ENCODE measurements at places on chromosomes 7 and 10.

GRCh38 chr7:6182993-6183392 lies 89.4 kb downstream of the CYTH3 start:
- DNase-seq = no peak

- no peak for DNase-seq
Measured at GRCh38 chr10:101290431-101290830, 61.2 kb upstream of the LBX1 start.

DNA sequence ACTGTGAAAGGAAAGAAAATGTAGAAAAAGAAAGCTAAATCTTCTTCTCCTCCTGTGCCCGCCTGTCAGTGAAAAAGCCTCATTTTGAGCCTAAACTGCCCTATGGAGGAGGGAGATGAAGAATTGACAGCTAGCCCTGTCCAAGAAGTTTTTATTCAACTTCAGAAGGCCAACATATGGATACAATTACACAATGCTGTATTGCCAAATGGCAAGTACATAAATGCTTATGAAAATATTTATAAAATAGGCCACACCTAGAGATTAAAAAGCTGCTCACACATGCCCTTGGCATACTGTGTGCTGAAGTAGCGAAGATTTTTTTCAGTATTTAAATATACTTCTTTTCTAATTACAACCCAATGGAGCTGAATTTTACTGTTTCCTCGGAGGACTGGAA lies 65.1 kb upstream of the NEBL start:
- no peak for DNase-seq

- no peak for DNase-seq
Measured at GRCh38 chr7:44284216-44284615, 41.2 kb downstream of the CAMK2B start.

GRCh38 chr7:157235357-157236333 lies 96.9 kb downstream of the UBE3C start:
- DNase-seq = no peak

DNA sequence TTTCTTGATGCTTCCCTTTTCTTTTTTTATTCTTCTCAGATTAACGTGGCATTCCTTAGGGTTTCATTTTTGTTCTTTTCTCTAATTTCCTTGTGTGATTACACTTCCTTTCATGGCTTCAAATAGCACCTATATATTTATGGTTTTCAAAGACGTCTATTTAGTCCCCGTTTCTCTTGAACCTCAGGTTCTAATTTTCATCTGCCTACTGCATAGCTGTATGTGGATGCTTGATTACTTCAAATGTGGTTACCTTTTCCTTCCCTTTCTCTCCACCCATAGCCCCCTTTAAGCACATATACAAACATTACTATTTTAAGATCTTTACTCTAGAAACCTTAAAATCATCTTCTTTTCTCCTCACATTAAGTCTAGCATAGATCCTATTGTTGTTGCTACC lies 2.4 kb downstream of the TPST1 start:
- no peak for DNase-seq

DNA sequence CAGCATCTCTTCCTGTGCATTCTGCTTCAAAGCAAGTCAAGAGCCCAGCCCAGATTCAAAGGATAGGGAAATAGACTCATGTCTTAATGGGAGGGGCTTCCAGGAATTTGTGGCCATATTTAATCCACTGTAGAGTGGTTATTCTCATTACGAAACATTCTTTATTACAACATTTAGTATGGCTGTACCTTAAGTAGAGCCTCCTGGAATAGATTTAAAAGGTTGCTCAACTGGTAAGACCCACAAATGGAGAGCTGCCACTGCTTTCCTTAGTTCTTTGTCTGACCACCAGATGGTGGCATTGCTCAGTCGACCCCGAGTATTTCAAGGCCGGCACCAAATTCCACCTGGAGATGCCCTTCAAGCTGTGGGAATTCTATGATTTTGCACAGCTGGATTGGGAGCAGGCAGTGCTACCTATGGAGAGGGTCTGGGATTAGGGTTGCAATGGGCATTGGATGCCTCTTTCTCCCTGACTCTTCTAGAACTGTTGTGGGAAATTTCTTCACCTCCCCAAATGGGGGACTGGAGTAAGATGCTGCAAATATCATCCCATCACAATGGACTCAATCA lies 102.2 kb downstream of the RBM20 start:
- DNase-seq = peak; percentile 55

- DNase-seq = no peak
Measured at GRCh38 chr7:25586513-25586912, 358.2 kb upstream of the NPVF start.

DNA sequence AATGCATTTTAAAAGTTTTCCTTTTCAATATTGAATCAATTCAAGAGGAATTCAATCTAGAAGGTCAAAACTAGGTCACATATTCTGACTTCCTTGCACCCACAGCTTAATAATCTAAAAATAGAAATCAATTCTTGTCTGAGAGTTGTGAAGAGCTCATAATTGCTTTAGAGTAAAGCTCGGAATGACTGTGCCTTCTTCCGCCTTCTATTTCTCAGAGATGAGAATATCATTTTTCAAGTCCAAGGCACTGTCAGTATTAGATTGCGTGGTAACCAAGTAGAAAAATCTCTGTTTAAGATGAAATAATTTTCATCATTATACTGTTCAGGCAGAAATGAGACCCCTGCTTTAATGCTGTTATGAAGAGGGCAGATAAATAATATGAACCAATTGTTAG lies 272.2 kb upstream of the NFE2L3 start:
- no peak for DNase-seq

DNA sequence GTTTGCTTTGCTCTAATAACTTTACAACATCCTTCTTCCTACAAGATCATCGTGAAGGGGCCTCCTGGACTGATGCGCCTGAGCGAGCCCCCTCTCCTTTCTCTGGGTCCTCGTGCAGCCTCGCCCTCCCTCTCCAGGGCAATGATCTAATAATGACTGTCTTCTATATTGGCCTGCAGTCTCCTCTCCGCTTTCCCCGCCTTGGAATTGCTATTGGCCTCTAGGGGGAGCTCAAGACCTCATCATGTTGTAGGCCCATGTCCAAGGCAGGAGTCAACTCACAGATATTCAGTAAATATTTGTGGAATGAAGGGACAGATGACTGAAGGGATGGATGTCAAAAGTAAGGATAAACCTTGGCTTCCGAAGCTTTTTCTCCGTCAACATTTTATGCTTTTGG lies 1180.3 kb downstream of the TYW1 start:
- no peak for DNase-seq

GRCh38 chr10:117222552-117222951 lies 18.4 kb upstream of the SLC18A2 start:
- no peak for DNase-seq

- no peak for DNase-seq
Measured at GRCh38 chr7:123131556-123131955, 68.2 kb downstream of the SLC13A1 start.

DNA sequence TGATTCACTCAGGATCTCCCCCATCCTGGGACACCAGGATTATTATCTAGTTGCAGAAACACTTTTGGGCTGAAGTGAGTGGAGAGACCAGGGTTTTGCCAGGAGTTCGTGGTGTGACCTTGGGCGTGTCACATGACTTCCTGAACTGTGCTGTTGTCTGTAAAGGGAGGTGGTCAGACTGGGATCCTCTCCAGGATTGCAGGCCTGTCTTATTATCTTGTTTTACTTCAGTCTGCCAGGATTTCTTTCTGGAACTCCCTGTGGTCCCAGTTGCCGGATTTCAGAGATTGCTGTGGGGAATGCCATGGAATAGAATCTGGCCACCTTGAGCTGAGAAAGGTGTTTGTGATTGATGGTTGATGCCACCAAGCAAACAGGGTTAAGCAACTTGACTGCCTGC lies 35.8 kb downstream of the CRCP start:
- DNase-seq = no peak

DNA sequence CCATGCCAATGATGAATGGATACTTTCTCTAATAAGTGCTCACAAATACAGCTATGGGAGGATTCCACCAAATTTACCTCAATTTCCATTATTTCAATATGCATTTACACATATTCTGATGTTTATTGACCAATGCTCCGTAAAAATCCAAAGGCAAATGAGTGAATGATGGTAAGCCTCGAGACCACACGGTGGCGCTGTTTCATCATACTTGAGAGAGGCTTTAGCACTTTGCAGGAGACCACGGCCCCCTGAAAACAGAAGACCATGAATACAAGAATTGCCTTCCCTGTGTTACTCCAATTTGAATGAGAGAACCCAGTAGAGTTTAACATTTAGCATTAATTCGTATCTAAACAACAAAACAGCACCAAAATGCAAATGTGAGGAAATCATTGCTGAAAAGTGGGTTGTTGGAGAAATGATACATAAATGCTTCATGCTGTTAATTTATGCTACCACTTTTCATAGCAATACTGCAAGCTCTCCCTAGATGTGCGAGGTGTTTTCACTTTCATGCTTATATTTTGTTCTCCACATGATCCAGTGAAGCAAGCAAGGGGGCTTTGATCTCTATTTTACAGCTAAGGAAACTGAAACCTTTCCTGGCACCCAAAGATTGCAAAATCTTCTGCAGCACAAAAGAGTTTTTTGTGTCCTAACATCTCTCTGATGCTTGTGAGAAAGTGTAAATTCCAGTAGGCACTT lies 35.4 kb downstream of the TRIL start:
- DNase-seq = peak; percentile 69

DNA sequence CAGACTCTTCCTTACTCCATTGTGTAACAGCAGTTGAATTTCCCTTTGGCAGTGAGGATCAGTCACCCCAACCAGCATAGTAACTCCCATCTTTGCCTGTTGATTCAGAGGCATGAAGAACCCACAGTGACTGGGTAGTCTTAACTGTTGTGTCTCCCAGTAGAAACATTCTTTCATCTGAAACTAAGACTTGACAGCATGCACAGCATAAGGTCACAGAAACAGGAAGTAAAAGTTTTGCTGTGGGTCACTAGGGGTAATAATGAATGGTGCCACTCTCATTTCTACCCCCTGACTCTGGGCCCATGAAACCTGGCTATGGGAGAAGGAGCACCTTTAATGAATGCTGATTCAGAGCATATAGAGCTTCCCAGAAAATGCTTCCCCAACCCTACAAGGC lies 8.3 kb upstream of the FRMPD2 start:
- no peak for DNase-seq

DNA sequence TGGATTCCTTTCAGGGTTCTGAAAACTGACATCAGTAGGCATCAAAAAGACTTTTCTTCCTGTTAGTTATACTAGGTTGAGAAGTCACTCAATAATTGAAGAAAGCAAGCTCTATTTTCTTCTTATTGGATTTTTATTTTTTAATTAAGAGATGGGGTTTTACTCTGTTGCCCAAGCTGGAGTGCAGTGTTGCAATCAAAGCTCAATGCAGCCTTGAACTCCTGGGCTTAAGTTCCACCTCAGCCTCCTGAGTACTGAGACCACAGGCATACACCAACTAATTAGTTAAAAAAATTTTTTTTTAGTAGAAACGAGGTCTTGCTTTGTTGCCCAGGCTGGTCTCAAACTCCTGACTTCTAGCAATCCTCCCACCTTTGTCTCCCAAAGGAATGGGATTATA lies 28.0 kb downstream of the PIP4K2A start:
- DNase-seq = no peak
